Heart left ventricle (tissue), 16 donors: ENCODE measurements at places on chromosomes 1 and 21. TPM values are rescaled to one million over a fixed set of nuclear protein-coding genes. Genes with fewer than 3 reads are reported as not detected.

- no peak for DNase-seq
Measured at GRCh38 chr1:30721812-30722537, 1.4 kb downstream of the MATN1 start.

Gene IGFN1
- polyA plus RNA-seq: not detected

DNA sequence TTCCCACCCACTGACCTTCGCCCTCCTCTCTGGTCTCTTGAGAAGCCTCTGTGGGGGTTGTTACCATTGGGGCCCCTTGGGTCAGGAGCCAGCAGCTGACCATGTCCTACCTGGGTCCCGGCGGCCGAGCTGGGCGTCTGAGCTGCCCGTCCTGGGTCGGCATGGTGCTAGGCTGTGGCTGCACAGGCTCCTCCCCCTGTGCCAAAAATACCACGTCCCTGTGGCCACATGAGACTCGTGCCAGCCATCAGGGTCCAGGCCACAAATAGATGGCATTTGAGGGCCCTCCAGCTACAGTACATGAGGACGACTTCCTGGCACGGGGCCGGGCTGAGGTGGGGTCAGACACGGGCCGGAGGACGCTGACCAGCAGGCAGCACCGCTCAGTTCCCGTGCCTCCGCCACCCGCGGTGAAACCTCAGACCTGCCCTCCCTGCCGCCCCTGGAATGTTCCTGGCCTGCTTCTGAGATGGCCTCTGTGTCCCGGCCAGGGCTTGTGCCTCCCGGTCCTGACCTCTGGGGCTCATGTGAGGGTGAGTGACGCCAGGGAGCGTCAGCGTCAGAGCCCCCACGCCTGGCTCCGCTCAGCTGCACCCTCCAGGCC lies at the start of gene PERM1:
TSS of gene PERM1 (minus strand) at position 139 of the 604 bp plus-strand sequence. CDS start 1,064 bp downstream, outside the sequence.
- DNase-seq: peak; percentile 93

DNA sequence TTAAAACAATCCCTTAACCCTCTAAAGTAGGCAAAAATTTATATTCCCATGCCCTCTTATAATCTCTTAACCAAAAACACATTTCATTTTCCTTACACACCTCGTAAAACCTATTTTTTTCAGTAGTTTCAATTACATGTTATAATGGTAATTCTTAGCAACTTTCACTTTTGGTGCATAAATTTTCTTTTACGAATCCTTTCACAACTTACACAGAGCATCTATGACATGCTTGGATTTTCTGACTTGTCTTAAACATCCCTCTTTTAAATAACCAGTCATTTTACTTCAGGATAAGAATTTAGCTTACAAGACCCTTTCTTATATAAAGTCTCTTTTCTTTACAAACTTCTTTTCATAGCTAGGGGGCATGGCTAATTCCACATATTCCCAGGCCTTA lies 8.9 kb upstream of the MRPL55 start:
- DNase-seq: no peak

DNA sequence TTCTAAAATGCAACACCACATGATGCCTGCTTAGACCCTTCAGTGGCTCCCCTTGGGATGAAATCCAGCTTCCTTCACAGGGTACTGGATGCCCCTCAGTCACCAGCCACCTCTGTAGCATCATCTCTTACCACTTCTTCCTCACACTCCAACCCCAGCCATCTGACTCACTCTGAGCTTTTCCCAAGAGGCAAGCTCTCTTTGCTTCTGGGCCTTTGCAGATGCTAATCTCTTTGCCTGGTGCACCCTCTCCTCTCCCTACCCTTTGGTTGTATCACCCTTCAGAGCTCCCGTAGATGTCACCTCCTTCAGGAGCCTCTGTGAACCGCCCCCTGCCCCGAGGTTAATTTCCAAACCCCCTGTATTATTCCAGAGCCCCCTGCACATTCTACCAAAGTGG lies 164.8 kb upstream of the ZC3H12A start:
- no peak for DNase-seq

Gene TCHHL1
- polyA plus RNA-seq: not detected

GRCh38 chr1:19128968-19129514 lies 81.0 kb downstream of the UBR4 start:
- DNase-seq: no peak

DNA sequence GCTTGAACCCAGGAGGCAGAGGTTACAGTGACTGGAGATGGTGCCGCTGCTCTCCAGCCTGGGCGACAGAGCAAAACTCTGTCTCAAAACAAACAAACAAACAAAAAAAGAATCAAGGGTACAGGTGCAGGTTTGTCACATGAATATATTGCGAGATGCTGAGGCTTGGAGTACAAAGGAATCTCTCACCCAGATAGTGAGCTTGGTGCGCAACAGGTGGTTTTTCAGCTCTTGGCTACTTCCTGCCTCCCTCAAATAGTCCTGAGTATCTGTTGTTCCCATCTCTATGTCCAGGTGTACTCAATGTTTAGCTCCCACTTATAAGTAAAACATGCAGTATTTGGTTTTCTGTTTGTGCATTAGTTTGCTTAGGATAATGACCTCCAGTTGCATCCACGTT lies 173.9 kb upstream of the CACYBP start:
- no peak for DNase-seq

Gene CLDN17
- not detected for polyA plus RNA-seq

DNA sequence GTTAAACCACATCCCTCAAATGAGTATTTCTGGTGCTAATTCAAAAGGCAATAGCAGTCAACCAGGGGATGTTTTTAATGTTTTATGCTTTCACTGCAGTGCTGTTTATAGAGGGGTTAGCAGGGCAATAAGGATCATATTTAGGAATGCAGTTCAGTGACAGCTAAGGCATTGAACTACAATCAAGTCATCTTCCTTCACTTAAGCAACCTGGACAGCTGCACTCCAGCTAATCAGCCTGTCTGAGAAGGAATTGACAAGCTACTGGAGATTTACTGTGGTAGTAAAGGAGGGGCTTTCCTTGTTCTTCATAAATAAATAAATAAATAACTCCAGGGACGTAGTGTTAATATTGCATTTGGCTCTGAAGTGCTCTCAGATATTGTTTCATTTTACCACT lies 93.9 kb downstream of the DAB1 start:
- DNase-seq: no peak

Gene LORICRIN
- polyA plus RNA-seq: not detected

GRCh38 chr1:91929250-91929649 lies 20.0 kb upstream of the BRDT start:
- DNase-seq: no peak

Gene KLHDC9
- 3.2 TPM for polyA plus RNA-seq

Gene SYTL1
- polyA plus RNA-seq: 0.57 TPM

Gene MACF1
- polyA plus RNA-seq: 102 TPM

Gene FCGR2B
- 2.5 TPM for polyA plus RNA-seq

GRCh38 chr1:158685085-158685484 lies 1.4 kb downstream of the SPTA1 start:
- no peak for DNase-seq

DNA sequence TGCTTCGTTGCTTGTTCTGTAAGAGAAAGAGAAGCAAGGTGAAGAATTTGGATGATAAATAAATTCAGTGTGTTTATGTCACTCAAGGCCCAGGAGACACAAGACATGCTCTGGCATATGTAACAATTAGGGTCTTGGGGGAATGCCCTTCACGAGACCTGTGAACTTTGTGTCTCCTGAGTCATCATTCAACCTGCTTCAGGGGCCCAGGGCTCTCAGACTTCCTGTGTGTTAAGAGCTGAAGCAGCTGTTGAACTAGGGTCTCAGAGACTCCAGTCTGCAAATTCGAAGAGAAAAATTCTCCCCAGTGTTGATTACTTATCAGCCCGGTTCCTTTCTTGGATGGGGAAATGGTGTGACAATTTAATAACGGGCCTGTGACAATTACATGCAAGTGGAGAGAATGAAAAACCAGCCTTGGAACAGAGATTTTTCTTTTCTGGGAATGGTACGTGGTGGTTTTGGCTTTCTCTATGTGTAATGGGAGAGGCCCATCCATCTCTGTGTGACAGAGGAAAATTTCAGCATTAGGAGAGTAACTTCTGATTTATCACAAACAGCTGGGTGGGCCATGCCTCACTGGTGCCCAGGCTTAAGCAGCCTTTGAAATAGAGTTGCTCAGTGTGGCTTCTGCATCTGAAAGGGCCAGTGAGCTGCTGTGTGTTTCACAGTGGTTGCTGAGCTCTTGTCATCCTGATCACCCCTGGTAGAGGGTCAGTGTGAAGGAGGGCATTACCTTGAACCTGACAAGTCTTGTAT lies 22.4 kb downstream of the HUNK start:
- DNase-seq: no peak

- no peak for DNase-seq
Measured at GRCh38 chr1:162384601-162385279, 3.2 kb downstream of the C1orf226 start.

DNA sequence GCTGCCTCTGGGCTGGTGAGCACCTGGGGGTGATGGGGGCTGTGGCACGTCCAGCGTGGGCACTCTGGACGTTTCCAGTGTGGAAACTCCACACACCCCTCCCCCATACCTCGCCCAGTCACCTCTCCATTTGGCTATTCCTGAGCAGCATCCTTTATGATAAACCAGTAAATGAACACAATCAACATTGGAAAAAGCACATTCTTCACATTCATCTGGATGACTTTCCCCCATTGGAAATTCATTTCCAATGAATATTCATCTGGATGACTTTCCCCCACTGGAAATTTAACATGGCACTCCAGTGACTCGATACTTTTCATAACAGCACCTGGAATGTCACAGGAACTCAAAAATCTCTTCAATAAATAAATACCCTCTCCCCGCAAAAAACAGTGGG lies 104.8 kb upstream of the KRTAP19-8 start:
- no peak for DNase-seq

Gene NEGR1
- 1.7 TPM for polyA plus RNA-seq

Gene RGS13
- not detected for polyA plus RNA-seq

GRCh38 chr1:5872886-5873285 lies 119.3 kb downstream of the NPHP4 start:
- no peak for DNase-seq

Gene CNR2
- 0.01 TPM for polyA plus RNA-seq

DNA sequence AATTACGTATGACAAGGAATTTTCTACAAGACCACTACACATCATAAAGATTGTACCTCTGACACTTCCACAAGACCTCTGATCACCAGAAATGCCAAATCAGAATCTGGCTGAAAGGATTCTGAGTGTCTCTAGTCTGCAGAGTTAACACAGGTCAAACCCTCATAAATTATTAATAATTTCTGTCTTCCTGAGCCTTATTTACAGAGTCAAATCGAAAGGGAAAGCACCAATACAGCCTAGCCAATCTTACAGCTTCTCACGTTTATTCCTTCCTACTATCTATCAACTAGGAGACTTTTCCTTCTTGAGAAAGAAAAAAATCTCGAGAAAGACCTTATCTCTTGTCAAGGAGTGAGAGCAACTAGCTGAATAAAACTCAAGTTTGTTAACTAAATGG lies 2151.6 kb downstream of the MRPL39 start:
- no peak for DNase-seq

DNA sequence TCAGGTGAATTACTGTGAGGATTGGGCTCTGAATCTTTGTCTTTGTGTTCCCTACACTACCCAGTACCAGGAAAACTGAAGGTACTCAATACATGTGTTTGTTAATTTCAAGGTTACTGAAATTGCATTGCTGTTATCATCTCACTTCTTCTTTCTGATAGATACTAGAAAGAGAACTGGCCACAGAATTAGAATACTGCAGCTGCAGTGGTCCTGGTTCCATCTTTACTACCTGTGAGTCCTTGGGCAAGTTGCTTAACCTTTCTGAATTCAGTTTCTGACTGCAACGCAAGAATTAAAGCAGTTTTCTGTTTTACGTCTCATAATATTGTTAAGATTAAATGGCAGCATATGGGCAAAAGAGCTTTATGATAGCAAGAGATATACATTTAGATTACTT lies 263.5 kb downstream of the LMO4 start:
- no peak for DNase-seq

DNA sequence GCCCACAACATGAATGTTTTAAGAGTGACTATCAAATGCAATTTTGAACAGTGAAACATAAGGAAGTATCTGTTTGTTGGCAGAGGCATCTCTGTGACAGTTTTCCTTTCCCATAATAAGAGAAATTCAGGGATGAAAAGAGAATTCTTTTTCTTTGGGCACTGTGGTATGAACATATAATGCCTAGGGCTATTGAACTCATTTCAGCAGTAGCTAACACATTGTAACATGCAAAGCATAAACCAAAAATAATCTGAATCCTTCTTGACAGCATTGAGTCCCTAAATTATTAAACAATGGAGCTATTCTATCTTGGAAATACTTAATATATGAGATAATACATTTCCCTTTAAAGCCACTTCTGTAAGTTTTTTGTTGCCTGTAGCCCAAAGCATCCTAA lies 633.0 kb upstream of the B3GALT2 start:
- no peak for DNase-seq

Gene ACOT11
- polyA plus RNA-seq: 60.8 TPM

- DNase-seq: no peak
Measured at GRCh38 chr1:100882698-100883097, 11.9 kb downstream of the EXTL2 start.

DNA sequence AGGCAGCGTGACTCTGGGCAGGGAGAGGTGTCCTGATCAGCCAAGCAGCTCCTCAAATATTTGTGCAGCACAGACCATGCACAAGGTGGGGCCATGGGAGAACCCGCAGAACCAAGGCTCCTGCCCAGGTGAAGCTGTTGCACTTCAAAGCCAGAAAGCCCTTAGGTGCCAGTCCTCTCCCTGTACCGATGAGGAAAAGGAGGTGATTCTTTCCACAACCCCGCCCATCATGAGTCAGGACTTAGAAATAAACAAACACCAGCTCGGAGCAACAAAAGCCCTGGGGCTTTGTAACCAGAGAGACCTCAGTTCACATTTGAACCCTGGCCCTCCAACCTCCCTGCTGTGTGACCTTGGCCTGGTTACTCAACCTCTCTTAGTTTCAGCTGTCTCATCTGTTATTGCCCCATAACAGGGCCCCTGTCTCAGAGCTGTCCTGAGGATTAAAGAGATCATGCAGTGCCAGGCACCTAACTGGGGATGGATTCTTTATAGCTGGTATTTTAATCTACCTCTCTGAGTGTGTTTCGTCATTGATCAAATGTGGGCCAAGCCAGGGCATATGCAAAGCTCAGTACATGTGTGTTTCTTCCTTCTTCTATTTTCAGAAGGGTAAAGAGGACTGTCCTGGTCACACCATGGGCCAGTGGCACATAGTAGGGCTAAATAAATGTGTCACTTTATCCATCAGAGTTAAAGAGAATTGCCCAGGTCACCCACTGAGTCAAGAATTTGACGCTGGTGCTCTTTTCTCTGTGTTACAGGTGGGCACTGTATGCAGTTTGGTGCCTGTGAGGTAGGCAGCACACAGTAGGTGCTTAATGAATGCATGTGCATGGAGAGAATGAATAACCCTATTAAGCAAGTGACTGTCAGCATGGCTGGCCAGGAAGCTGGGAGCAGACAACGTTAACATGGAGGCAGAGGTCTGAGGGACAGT lies 1.4 kb downstream of the LDLRAD1 start:
- no peak for DNase-seq

DNA sequence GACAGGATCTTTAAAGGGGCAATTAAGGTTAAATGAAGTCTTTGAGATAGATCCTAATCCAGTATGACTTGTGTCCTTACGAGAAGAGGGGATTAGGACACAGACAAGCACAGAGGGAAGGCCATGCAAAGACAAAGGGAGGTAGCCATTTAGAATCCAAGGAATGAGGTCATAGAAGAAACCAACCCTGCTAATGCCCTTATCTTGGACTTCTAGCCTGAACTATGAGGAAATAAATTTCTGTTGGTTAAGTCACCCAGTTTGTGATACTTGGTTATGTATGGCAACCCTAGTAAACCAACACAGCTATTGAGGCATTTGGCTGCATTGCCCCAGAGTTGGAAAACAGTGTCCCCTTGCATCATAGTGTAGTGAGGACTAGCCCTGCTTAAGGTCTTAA lies 121.3 kb downstream of the MAST2 start:
- DNase-seq: no peak
